ENCODE measurements at places on chromosomes 2 and 18.

GRCh38 chr2:124254621-124255020, 229.5 kb downstream of the CNTNAP5 start:
- DNase-seq = peak; percentile 23

DNA sequence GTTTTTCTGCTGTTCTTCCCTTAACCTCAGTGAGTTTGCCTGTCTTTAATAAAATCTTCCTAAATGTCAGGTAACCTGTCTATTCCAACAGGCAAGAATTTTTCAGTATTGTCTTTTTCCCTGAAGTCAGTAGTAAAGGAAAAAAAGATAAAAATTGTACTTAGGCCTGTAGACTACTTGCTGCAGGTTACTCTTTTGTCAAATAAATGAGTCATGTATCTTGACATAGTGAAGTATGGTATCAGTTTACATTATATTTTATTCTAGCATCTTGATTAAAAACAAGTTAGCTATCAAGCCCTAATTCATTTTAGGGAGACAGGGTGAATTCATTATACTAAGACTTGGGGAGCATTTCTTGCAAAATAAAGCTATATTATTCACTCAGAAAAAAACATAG, 59.8 kb downstream of the ITGA4 start:
- no peak for DNase-seq

- no peak for DNase-seq
These were observed 418.7 kb downstream of the MTX2 start for GRCh38 chr2:176687944-176688343.

DNA sequence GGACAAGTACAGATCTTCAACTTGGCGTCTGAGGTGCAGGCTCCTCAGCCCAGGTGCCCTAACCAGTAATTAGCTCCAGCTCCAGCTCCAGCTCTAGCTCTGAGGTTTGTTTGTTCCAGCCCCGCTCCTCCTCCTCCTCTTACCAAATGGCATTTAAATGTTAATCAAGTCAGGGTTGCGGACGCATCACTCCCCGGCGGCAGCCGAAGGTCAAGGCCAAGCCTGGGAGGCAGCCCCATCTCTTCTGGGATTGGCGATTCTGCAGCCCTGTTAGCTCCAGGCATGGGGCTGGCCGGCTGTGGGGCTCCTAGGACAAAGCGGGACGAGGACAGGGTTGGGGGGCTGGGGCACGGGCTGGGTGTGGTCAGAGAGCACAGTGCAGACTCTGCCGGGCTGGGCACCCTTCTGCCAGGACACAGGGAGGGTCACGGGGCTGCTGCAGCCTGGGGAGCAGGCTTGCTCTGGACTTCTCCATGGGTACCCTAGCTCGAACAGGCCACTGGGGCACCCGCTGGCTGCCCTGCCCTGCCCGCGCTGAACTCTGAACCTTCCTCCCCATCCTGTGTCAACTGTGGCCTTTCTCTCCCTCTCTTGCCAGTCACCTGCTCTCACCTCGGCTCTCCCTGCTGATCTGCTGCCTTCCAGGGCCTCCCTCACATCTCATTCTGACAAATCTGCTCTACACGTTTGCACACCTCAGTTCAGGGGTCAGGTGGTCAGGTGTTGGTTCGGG, 203.3 kb downstream of the CELF4 start:
- no peak for DNase-seq

- DNase-seq = no peak
These were observed 130.0 kb downstream of the MBD2 start for GRCh38 chr18:54094474-54094873.

DNA sequence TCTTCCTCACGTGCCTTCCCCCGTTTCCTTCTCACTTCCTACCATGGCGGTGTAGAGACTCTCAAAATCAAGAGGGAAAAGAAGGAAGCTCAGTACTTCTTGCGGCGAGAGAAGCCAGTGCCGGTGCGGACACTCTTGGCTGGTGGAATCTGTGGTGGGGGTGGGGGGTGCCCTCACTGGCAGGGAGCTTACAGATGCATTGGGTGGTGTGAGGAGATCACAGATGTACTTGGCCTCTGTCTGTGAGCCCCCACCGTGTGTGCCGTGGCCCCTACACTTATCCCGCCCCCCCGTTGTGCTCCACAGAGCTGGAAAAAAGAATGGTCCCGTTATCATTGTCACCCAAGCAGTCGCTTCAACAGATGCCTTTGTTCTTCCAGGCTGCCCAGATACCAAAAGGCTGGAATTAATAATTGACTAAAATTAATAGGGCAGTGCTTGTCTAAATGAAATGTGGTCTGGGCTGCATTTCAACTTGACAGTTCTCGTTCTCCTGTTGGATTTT, 79.8 kb downstream of the VAPA start:
- no peak for DNase-seq

GRCh38 chr2:36780231-36780839, 83.8 kb downstream of the VIT start:
- DNase-seq = peak; percentile 41

- DNase-seq = peak; percentile 42
These were observed 74.8 kb downstream of the TCF4 start for GRCh38 chr18:55513161-55513560.

GRCh38 chr2:10089565-10090190, 9.5 kb upstream of the CYS1 start:
- no peak for DNase-seq

- DNase-seq = no peak
These were observed 143.2 kb downstream of the RHBDD1 start for GRCh38 chr2:226979004-226979403.

GRCh38 chr2:62964671-62965070, 86.0 kb upstream of the OTX1 start:
- no peak for DNase-seq

DNA sequence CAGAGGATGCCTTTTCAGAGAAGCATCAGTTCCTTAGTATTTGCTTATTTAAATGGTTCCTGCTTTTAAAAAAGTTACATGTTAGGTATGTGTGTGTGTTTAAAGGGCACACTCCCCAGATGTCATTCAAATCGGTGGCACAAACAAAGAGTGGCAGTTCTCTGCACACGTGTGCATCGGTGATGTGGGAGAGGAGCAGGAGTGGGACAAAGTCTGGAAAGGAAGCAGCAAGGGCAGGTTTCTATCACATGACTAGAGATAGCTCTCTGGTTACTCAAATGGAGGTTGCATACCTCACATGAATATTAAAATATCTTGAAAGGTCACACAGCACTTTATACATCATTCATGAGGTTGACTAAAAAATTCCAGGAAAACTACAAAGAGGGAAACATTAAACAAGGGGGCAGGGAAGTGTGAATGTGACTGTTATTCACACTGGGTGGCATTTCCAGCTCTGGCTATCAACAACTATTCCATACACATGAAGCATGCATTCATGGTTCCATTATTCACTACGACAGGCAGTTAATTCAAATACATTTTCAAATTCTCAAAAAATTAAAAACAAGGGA, 64.7 kb downstream of the SEPTIN10 start:
- peak; percentile 29 for DNase-seq

DNA sequence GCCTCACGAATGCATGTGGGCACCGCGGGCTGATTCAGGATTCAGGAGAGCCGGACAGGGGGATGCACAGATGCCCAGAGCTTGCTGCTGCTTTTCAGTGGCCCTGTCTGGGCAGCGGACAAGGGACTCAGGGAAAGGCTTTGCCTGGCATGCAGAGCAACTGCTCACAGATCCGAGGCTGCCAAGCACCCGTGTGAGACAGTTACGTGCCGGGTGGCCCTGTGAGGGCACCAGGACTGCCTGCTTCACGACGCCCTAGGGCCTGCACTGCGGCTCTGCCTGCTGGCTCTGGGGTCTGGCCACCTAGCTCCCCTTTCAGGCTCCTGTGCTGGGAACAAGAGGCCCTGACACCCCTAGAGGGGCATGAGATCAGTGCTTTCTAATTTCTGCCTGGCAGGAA, 221.4 kb upstream of the PXDN start:
- DNase-seq = no peak

GRCh38 chr2:97913846-97914245, 81.9 kb downstream of the TMEM131 start:
- no peak for DNase-seq

DNA sequence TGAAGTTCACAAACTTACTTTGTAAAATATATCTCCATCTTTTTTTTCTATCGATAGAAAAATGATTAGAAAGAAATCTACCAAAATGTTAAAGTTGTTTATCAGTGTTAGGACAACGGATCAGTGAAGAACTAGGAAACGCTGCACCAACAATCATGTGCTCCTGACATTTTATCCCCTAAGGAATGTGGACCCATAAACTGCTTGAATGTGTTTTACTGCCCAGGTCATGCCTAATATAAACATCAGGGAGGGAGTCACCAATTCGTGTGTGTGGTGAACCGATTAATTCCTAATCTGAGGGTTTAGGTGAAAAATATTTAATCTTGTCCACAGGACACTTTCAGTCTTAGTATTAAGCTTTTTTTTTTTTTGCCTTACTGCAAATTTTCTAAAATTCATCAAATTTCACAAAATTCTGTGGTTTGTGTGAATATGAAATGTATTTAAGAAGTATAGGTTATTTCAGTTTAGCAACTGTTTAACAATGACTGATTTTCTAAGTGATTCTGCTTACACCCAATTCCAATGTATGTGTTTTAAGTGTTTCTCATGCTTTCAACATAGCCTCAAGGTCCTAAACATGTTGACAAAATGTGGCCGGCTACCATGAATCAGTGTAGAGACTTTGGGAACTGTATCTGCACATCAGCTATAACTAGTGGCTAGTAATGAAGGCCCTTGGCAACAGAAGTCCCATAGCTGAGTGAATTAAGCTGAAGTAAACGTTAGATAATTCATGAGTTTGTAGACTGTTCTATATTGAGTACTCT, 11.1 kb upstream of the KIDINS220 start:
- DNase-seq = no peak

GRCh38 chr2:26670931-26671460, 21.5 kb upstream of the KCNK3 start:
- DNase-seq = no peak

DNA sequence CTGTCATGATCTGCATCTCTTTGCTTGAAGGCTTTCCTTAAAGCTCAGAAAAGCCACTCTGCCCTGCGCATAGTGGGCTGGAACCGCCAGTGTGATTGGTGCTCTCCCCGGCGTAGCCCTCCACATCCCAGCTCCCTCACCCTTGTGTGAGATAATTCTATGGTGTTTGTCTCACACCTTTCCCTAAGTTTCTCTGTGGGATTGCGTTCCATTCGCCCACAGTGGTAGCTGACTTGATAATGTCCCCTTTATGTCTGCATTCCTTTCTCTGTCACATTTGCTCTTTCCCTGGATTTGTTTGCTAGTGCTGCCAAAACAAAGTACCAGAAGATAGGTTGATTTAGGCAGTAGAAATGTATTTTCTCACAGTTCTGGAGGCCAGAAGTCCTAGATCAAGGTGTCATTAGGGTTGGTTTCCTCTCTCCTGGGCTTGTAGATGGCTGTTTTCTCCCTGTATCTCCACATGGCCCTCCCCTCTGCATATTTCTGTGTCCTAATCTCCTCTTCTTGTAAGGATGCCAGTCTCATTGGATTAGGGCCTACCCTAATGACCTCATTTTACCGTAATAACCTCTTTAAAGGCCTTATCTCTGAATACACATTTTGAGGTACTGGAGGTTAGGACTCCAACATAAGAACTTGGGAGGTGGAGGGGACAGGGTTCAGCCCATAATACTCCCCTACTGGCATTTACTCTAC, 7.4 kb upstream of the TMEM87B start:
- no peak for DNase-seq

GRCh38 chr2:119407430-119408220, 24.0 kb upstream of the TMEM37 start:
- DNase-seq = peak; percentile 21

- DNase-seq = peak; percentile 87
These were observed 92.9 kb upstream of the CYP1B1 start for GRCh38 chr2:38168710-38169480.

DNA sequence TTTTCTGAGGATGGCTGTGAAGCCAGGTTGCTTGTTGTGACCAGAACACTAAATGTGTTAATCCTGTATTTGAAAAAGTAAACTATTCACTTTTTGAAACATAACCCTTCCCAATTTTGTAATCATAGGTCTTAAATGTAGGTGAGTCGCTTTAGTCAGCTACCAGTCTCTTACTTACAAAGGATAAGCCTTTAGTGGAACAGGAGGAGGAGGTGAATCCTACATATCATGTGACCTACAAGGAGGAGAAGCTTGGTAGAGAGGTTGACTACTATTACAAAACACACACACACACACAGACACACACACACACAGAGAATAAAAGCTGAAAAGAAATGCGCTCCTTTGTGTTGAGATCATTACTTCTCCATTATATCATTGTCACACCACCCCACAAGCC, 59.9 kb upstream of the SPAG16 start:
- DNase-seq = no peak

GRCh38 chr2:152585830-152586484, 131.3 kb downstream of the PRPF40A start:
- DNase-seq = peak; percentile 98

GRCh38 chr2:50613161-50613560, 418.8 kb downstream of the NRXN1 start:
- DNase-seq = peak; percentile 58

- no peak for DNase-seq
These were observed 46.3 kb upstream of the VPS54 start for GRCh38 chr2:64065516-64065915.

- peak; percentile 10 for DNase-seq
These were observed 31.2 kb upstream of the GPR17 start for GRCh38 chr2:127614731-127615130.

DNA sequence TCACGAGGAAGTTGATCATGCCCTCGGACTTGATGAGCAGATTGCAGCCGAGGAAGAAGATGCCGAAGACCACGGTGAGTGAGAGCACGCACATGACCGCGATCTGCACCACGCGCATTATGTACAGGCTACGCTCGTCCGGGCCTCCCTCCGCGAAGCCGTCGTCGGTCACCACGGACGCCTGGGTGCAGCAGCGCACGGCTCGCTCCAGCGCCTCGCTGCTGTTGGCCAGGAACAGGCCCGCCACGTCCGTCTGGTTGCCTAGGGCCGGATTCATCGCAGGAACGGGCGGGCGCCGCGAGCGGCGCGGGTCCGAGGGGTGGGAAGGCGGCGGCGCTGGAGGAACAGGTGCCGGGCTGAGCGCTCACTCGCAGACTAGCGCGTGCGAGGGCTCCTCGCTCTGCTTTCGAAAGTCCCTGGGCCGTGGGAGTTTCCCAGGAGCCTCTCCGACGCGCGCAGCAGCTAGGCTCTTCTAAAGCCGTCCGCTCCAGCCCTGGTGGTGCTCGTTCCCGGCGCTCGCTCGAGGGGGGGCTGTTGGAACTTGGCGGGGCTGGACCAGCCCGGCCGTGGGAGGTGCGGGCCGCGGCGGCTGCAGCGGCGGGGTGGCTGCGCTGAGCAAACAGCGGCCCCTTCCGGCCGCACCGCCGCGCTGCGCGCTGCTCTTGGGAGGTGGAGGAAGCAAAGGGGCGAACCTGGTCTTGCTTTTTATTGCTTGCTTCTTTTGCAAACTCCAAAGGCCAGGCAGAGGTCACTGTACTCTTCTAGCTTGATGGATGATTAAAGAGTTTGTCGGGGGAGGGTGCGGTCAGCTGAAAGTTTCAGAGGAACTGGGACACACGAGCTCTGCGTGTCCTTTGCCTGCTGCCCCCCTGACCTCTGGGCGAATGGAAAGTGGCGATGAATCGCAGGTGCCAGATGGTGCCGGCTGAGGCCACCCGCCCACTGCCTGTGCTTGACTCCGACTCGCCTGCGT, at the start of gene RPRM:
Gene RPRM, minus strand, starts transcription at position 474 of the 973 bp plus-strand sequence. Its CDS starts 197 bp downstream, at position 277.
- peak; percentile 29 for DNase-seq

Measured in astrocyte (in vitro differentiated cells and primary cell).